ENCODE measurements at places on chromosomes 16 and 17. TPM values are rescaled to one million over a fixed set of nuclear protein-coding genes. Genes with fewer than 3 reads are reported as not detected.

DNA sequence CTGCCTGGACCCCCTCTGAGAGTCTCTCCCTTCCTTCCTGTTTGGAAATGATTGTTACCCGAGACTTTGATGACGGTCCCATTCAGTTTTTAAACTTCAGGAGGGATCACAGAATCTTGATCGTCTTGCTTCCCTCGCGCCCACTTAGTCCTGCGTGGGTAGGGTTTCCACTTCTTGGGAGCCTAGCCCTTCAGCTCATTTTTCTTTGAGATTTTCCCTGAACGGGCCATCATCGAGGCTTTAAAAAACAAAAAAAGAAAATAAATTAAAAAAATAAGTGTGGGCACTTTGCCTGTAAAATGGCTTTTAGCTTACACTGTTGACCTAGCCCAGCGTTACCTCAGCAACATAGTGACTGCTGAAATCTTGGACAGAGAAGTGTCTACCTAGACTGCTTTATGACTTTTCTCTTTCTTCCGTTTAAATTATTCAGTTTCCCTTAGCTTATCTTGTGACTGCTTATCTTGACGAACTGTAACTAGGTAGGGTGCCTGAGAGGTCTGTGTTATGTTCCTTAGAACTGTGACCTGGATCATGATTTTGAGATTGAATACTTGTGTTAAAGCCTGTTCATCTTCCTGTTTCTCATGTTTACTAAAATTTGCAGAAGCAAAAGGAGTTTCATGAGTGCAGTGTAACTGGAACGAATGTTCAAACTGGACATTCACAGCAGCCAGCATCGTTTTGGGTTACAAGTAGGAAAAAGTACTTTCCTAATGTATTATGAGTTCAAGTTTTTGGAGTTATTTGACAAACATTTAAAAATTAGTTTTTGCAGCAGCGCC is 874 bp downstream of the WWP2 start:
- DNase-seq: no peak

- DNase-seq: no peak
These were observed 31.8 kb downstream of the CCL4 start for GRCh38 chr17:36135465-36135864.

DNA sequence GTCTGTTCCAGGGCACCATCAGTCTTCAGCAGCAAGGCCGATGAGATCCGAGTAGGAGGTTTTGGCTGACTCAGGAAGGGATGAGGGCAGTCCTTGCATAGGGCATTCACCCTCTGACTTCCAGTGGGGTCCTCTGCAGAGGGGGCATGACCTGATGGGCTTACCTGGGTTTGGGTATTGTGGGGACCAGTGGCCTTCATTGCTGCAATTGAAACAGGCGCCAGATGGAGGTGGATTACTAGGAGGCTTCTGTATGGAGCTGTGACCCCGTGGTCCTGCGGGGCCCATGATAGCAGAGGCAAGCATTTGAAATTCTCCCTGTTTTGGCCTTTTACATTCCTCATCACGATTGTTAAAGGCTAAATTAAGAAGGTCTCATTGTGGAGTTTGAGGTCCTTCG is 2448.7 kb downstream of the TP53TG3F start:
- no peak for DNase-seq

- DNase-seq: no peak
These were observed 7.1 kb downstream of the CHD9NB start for GRCh38 chr16:53045341-53046220.

DNA sequence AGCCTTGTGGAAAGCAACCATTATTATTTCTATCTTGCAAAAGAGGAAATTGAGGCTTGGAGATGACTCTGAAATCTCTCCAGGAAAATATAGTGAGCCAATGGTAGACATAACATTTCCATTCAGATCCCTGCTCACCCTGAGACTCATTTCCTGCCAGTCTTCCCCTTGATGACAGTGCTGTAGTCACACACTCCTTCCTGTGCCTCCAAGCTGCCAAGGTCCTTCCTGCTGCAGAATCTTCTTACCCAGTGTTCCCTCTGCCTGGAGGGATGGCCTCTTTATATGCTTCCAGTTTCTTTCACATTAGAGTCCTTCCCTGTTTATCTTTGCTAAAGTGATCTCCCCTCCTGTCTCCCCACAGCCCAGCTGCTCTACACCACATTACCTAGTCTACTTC is 648.1 kb downstream of the TOX3 start:
- DNase-seq: no peak

GRCh38 chr16:678858-679813 is 1.1 kb upstream of the STUB1 start:
- DNase-seq: peak; percentile 65

DNA sequence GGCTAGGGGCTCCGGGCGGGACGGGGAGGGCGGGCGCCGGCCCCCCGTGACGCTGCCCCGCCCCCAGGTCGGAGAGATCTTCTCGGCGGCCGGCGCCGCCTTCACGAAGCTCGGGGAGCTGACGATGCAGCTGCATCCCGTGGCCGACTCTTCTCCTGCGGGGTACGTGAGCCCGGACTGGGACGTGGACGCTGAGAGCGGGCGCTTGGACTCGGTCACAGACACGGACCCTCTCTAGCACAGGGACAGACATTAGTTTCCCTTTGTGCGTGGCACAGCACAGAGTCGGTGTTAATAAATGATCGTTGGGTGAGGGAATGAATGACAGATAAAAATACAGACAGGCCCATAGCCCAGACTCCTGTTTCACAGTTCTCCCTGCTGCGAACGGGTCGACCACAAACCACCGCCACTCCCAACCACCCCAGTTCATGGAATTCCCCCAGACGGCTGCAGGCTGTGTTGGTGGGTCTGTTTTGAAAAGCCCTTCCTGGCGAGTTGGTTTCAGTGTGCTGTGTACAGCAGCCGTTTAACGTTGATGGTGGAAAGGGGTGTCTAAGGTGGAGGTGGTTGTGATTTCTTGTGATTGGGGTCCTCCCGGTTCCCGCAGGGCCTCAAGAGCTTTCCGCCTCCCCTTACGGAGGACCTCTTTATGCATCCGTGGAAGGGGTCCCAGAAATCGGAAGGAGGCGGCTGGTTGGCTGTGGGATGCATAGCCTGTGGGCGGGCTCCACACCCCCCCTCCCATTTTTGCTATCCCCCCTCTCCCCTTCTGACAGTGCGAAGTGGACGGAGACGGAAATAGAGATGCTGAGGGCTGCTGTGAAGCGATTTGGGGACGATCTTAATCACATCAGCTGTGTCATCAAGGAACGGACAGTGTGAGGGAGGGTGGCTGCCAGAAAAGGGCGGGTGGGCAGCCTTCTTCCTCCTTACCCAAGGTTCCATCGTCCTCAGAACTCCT is 2.9 kb downstream of the RNASEK start:
- peak; percentile 90 for DNase-seq

GRCh38 chr17:63039899-63040602 is 74.0 kb downstream of the TANC2 start:
- no peak for DNase-seq

- no peak for DNase-seq
These were observed 18.4 kb downstream of the STX8 start for GRCh38 chr17:9557161-9557755.

DNA sequence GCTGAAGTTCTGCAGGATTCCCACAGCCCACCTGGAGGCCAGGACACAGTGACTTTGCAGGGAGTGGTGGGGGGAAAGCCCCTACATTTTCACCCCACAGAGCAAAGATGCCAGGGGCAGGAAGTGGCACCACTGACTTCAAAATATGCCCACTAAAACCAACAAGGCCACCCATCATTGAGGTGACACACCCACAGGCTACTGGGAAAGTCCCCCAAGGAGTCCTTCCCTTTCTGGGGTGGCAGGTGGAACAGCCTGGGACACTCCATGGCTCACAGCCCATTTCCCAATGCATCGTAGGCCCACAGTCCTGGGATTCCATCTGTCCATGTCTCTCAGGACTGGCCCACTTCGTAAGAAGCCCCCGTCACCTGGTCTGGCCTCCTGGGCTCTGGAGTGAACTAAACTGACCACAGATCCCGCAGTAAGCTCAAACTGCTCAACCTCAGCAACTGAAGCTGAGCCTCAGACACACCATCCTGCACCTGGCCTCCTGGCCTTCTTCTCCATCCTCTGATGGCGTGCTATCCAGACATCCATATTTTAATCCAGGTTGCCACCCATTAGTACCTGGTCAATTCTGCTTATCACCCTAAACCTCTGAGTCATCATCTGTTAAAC is 7.5 kb upstream of the CCL1 start:
- no peak for DNase-seq

DNA sequence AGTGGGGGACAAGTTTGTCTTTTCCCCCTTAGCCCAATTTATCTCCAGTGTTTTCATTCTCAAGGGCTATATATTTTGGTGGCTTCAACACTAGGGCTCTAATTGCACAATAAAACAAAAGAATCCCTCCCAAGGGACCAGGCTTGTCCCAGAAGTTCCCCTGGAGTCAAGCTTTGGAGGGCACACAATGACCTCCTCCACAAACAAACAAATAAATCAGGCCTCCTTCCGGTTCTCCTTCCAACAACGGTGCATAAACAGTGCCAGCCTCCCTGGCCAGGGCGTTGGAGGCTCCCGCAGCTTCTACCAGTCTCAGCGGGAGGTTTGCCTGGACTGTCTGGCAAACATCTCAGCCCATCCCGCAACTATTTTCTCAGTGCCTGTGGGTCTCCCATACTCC is 188.0 kb upstream of the FOXF1 start:
- DNase-seq: no peak

- no peak for DNase-seq
These were observed 28.3 kb downstream of the PLCD3 start for GRCh38 chr17:45104029-45104428.

DNA sequence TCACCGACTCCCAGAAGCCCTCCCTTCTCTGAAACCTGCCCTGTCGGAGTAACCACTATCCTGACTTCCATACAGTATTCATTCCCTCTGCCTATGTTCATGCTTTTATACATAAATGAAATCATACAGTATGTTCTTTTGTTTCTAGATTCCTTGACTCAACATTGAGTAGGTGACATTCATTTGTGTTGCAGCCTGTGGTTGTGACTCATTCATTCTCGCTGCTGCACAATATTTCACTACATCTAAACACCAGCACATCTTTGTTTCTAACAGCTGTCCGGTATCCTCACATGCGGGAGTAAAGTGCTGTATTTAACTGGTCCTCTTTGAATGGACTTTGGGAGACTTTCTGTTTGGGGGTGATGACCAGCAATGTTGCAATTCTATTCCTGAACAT is 135.0 kb upstream of the FOXF1 start:
- DNase-seq: no peak

DNA sequence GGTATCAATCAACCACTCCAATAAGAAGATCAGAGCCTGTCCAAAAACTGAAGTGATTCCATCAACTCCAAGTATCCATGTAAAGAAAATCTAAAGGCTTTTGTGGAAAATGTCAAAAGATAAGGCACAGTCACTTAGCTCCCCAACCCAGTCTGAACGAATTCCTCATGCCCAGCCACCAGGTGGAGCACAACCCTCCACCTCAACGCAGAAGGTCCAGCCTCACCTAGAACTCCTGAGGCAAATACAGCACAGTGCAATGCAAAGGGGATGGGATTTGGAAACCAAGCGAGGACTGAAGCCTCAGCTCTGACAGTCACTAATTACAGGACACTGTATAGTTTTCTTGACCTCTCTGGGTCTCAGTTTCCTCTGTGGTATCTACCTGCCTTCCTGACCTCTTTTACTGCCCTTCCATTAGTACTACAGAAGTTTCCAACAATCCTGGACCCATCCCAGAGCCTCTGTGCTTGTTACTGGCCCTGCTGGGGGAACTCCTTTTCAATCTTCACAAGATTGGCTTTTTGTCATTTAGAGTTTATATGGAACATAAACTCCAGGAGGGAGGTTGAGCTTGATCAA is 2.0 kb downstream of the NCBP3 start:
- DNase-seq: peak; percentile 65

- DNase-seq: no peak
These were observed 196.5 kb upstream of the CHMP6 start for GRCh38 chr17:80795090-80795580.

GRCh38 chr16:52861614-52862022 is 191.1 kb downstream of the CHD9NB start:
- DNase-seq: no peak

Gene EIF1
- total RNA-seq: 1,072 TPM

Gene NECAB2
- not detected for total RNA-seq

Gene AHSP
- not detected for total RNA-seq

Gene FOXO3B
- total RNA-seq: 2.5 TPM

Gene TAX1BP3
- total RNA-seq: 23.7 TPM

Gene MAP2K6
- 2.2 TPM for total RNA-seq

Gene QRICH2
- 1.1 TPM for total RNA-seq

All from activated CD4-positive, alpha-beta memory T cell treated with anti-CD3 and anti-CD28 coated beads for 36 hours (primary cell).